ENCODE measurements at places on chromosomes 2 and 18.

GRCh38 chr18:54159906-54160305 lies 64.6 kb downstream of the MBD2 start:
- DNase-seq = no peak

GRCh38 chr2:111072220-111072871 lies 48.4 kb upstream of the BCL2L11 start:
- no peak for DNase-seq

- no peak for DNase-seq
Measured at GRCh38 chr2:226818930-226819329, 16.9 kb upstream of the RHBDD1 start.

DNA sequence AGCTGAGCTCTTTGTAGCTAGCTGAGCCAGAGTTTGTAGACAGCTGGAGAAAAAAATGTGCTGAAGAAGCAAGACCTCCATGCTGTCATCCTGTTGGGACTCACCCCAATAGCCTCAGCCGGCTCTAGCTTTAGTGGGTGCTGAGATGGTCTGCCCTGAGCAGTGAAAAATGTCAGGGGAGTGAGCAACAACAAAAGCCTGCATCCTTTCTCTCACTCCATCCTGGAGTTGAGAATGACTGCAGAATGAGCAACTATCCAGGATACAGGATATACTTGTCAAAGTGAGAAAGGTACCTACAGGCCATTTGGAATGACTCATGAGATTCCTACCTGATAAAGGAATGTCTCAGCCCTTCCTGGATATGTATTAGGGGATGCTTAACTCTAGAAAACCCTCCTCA lies 146.1 kb upstream of the DLX2 start:
- DNase-seq = peak; percentile 52

- no peak for DNase-seq
Measured at GRCh38 chr2:213065583-213066442, 85.6 kb downstream of the IKZF2 start.

DNA sequence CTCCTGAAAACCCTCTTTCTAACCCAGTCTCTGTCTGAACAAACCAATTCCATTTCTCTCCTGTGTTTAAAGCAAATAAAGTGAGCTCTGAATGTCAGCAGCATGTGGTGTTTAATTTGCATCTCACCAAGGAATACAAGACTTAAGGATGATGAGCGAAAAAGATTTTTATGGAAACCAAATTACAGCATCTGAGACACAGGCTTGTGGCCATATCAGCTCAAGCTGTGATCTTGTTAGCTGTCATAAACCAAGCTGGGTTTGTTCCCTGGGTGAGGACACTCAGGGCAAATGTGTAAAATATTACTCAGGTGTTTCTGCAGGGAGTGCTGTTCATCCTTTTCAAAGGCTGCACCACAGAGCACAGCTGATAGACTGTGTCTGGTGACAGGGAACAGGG lies 129.3 kb upstream of the REV1 start:
- no peak for DNase-seq

DNA sequence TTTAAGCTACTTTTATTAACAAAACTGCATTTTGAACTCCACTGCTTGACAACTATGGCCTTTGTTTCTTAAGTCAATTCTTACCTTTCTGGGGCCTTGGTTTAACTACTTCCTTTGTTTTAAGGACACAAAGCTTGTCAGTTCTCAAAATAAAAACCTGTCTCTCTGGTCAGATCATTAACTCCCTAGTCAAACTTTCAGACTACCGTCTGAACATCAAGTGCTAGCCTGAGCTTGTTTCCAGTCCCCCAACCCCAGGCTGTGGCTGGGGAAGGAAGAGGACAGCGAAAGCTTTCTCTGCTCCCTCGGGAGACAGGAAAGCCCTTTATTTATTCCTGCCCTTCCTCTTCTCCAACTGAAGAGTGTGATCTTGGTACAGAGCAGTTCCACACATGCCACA lies 1.7 kb downstream of the SH3YL1 start:
- no peak for DNase-seq

DNA sequence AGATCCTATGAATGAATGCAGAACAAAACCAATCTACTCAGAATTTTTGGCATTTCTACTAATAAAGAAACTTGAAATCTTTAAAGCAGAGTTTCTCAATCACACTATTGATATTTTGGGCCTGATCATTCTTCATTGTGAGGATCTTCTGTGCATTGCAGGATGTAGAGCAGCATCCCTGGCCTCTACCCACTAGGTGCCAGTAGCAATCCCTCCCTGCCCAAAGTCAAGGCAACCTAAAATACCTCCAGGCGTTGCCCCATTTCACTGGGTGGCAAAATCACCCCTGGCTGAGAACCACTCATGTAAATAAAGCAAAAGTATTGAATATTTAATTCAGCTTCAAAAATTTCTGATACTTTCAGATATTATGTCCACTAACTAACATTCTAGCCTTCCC lies 213.0 kb downstream of the SP3 start:
- no peak for DNase-seq

DNA sequence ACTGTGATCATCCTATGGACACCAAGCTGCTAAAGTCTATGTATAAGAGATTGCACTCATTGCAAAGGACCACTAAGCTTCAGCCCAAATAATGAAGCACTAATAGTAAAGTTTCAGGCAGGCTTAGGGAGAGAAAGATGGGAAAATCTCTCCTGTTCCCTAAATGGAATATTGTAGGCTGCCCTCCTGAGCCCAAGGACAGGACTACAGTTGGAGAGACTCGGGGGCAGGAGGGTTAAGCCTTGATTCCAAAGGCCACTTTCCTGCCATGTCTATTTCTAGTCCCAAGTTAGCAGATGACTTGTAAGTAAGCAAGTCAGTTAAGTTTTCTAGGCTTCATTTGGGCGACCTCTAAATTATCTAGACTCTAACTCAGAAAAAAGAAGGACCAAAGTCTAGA lies 9.0 kb downstream of the TMEM247 start:
- DNase-seq = peak; percentile 8

DNA sequence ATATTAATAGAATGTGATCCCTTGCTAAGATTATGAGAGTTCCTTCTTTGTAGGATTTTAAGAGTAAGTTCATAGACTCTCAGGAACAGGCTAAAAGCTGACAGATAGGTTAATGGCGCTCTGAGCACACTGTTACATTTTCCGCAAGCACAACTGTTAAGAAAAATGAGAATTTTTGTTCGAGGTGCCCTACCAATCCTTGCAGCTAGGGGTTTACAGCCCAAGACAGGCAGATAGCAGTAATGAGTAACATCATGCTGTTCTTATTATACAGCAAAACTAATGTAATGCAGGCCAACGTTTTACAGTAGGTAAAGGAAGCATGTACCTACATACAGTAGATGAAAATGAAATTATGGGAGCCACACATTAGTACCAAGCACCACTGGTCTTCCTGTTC lies 11.2 kb upstream of the BOD1L2 start:
- no peak for DNase-seq

- no peak for DNase-seq
Measured at GRCh38 chr2:88451811-88452564, 505 bp downstream of the FOXI3 start.

- DNase-seq = no peak
Measured at GRCh38 chr2:177952151-177952550, 120.4 kb downstream of the PDE11A start.

DNA sequence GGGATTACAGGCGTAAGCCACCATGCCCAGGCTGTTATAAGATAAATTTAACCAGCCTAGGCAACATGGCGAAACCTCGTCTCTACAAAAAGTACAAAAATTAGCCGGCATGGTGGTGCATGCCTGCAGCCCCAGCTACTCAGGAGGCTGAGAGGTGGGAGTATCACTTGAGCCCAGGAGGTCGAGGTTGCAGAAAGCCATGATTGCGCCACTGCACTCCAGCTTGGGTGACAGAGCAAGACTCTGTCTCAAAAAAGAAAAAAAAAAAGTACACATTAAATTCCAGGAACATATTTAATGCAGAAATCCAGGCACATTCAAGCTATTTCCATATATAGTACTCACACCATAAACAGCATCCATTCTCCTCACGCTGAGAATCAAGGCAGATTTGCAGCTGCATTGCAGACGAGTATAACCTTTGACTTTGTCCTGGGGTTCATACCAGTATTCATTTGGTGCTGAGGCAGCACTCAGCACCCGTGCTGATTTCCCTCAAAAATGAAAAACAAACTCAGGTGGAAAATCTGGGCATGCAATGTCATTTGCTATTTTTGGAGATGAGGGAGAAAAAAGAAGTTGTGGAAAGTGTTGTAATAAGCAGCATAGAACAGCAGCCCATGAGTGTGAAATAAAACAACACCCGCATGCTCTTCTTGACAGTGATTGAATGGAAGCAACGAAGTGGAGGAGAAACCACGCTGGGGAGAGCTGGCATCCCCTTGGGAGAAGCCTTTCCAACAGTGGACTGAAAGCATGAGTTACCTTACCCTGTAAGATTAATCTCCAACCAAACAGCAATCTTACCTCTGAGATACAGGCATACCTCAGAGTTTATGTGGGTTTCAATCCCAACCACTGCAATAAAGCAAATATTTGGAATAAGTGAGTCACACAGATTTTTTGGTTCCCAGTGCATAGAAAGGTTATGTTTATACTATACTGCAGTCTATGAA lies 46.8 kb upstream of the ANXA4 start:
- DNase-seq = peak; percentile 81

DNA sequence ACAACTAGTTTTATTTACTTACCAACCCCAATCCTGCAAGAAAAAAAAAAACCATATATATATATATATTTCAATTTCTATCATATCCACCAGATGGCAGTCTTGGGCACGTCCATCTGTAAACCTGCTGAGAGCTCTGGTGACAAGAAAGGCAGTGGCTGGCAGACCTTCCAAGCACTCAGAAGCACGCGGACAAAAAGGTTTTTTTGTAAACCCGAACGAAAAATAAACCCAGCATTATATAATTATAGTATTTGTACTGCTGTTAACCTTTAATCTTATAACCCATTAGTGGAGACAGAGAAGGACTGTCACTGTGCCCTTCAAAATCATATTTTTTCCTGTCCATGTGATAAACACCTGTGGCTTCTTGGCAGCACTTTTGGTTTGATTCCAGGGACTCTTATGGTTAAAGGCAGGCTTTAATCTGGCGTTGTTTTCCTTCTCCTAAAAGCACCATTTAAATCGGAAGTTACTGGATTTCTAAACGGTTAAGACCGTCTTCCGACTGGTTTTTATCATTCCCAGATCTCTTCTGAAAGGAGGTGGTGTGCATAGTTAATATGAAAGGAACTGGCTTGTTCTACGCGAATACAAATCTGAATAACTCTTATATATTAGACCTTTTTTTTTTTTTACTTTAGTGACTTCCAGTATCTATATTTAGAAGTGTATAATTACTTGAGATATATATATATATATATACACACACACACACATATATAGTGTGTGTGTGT lies 31.0 kb upstream of the SLC3A1 start:
- DNase-seq = peak; percentile 60

DNA sequence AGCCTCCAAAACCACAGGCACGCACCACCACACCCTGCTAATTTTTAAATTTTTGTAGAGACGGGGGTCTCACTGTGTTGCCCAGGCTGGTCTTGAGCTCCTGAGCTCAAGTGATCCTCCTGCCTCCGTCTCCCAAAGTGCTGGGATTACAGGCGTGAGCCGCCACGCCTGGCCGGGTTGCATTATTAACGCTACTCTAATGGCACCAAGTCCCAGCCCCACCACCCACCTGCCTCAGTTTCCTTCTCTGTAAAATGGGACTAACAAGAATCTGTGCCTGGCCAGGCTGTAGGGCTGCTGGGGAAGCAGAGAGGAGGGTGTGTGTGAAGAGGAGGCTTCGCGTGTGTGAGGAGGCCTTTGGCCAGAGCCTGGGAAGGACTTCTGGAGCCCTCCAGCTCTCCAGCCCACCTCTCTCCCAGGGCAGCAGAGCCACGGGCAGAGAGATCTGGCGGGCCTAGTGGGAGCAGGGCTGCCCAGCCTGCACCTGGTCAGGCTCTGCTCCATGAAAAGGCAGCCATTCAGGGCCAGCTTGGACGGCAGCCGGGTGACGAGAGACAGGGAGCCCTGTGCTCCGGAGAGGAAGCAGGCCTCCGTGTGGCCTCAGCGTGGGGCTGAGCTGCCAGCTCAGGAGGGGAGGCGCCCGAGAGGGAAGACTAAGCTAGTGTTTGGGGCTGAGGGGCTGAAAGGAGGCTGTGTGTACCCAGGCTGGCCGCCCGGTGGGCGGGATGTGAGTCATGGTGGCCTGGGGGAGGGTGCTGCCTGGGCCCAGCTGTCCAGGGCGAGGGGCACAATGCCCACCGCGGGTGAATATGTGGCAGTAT lies 7.4 kb upstream of the B3GNT7 start:
- peak; percentile 84 for DNase-seq

DNA sequence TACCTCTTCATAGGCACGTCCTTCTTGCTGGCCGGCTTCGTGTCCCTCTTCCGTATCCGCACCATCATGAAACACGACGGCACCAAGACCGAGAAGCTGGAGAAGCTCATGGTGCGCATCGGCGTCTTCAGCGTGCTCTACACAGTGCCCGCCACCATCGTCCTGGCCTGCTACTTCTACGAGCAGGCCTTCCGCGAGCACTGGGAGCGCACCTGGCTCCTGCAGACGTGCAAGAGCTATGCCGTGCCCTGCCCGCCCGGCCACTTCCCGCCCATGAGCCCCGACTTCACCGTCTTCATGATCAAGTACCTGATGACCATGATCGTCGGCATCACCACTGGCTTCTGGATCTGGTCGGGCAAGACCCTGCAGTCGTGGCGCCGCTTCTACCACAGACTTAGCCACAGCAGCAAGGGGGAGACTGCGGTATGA lies 2.3 kb downstream of the FZD7 start:
- DNase-seq = peak; percentile 24

GRCh38 chr2:17318013-17318412 lies 200.2 kb downstream of the RAD51AP2 start:
- DNase-seq = no peak

DNA sequence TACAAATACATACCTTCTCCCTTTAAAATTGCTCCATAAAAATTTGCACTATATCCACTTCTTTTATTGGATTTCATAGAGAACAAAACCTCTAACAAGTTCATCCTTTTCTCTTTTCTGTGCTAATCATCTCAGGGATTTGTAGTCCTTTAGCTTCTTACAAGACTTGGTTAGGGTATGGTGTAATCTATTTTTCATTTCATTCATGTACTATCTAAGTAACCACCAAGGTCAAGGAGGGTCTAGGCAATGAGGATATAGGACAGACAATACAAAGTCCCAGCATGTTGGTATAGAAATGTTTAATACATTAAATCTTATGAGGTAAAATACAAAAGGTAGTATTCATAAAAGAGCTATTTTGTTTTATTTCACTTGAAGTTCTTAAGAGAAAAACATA lies 17.5 kb downstream of the C2orf69 start:
- DNase-seq = no peak

DNA sequence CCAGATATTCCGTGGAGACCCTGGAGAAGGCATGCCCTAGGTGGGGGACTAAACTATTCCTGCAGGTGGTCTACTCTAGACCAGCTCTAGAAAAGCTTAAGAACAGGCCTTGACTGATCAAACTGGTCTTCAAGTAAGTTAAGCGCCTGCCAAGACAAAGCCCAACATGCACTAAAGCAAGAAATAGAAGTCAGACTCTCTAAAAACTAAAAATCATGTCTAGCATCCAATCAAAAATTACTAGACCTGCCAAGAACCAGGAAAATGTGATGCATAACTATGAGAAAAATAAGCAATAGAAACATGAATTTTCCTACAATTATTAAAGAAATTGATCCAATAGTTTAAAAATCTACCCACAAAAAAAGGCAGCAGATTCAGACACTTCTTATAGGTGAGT lies 13.6 kb downstream of the KIF1A start:
- no peak for DNase-seq

Measured in SJSA1 (cell line).